ENCODE measurements at places on chromosomes 12 and 14.

DNA sequence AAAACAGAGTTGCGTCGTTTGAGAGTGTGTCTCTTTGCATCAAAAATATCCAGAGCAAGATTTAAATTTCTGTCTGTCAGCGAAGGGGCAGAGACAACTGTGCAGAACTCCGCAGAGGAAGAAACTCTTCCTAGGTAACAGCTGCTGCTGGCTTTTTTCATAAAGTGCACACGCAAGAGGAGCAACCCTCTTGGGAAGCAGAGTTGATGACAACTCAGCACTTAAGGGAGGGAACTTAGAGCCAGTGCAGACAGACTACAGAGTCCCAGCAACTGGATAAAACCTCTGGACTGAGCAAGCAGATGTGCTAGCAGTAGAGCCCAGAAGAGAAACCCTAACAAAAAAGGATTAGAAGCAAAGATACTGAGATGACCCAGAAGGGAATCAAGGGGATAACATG is 337.1 kb downstream of the PCNX1 start:
- no peak for DNase-seq

- no peak for DNase-seq
Measured at GRCh38 chr14:33936391-33936790, 14.5 kb downstream of the EGLN3 start.

GRCh38 chr12:16165506-16165905 is 112.0 kb downstream of the SLC15A5 start:
- no peak for DNase-seq

DNA sequence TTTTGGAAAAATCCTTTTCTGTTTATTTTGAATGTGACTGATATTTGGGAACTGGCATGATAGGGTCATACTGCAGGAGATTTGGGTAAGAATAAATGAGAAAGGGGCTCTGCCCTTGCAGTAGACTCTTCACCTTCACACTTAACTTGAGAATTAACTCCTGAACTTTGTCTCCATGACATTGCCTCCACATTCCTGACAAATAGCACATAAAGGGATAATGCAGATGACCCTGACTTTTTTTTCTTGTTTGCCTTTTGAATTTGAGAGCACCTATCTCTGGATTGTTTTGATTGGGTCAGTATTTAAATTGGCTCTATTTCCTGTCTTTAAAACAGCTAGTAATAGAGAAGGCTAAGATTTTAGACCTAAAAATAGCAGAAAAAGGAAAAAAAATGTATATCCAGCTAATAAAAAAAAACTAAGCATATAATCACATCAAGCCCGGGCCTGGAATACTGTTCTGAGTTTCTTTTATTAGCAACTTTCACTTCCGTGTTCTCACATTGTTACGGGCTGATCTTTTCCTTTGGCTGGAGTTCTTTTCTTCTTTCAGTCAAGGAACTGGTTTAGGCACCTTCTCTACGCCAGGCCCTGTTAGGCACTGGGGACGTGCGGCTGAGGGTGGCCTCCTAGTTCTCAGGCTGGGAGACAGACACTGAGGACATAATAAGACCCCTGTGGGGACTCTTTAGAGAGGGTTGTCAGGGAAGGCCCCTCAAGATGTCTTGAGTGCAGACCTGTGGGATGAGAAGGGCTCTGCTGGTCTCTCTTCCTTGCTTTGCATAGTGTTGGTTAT is 53.1 kb upstream of the GNPNAT1 start:
- no peak for DNase-seq

GRCh38 chr12:82474798-82475184 is 116.5 kb downstream of the METTL25 start:
- peak; percentile 81 for DNase-seq

- DNase-seq: no peak
Measured at GRCh38 chr14:80930836-80931389, 10.6 kb downstream of the CEP128 start.

Data from SW 1271 (cell line).